ENCODE measurements at places on chromosomes 13 and 19.

GRCh38 chr19:38848299-38849146, 1.3 kb downstream of the HNRNPL start:
- no peak for DNase-seq

DNA sequence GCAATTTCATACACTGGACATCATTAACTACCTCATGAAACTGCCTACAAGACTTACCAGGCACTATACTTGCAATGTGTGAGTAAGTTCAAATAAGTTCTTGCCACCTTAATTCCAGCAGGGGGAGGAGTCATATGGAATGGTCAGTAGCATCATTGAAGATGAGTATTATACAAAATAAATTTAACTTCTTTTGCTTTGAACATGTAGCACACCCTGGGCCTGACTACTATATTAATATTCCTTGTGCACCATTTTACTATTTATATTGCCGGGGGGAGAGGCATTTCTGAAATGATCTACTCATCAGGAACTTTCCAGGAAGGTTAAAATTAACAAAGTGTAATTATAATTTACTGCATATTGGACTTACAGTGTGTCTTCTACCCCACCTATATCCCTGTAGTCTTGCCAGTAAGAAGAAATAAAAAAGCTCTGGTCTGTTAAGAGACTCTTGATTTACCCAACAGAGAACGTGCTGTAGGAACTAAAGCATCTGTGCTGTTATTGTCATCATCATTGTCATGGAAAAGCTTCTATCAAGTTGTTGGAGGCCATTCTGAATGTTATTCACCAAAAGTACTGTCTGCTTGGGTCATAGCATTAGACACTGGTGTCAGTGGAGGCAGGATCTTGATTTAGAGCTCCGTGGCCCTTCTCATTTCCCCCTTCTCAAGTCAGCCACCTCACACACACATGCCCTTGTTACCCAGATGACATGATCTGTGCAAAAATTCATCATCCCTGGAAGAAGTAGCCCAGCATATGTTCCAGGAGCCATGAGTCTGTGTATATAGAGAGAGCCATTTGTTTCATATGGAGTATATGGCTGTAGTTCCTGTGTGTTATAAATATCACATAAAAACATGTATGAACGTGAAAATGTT, 147.1 kb downstream of the MTUS2 start:
- DNase-seq = no peak

- no peak for DNase-seq
These were observed 30.5 kb downstream of the RANBP3 start for GRCh38 chr19:5947435-5947834.

DNA sequence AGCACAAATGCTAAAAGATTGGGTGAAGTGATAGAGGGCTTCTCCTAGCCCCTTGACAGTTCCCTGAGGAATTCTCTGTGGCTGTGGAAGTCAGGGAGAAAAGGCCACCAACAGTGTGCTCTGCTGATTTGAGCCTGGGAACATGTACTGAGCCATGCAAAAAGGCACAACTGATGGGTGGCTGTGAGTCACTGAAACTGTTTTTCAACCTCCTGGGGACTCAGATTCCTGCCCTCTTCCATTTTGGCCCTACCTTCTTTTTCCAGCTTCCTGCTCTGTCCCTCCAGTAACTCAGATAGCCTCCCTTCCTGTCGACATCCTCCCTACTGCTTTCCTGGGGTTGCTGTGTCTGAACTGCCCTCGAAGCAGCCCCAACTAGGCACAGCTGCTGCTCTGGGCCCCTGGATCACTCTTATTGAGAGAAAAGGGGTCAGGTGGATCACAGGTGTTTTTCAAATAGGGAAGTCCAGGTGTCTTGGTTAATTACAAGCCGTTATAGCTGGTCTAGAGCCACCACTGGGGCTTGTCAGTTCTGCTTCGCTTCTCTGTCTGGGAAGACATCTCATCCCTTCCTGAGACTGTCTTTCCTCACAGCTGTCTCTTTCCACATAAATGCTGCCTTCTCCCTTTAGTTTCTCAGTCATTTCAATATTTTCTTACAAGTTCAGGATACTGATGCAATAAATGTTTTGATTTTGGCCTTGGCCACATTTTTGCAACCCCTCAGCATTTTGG, 13.7 kb downstream of the FAM124A start:
- no peak for DNase-seq

DNA sequence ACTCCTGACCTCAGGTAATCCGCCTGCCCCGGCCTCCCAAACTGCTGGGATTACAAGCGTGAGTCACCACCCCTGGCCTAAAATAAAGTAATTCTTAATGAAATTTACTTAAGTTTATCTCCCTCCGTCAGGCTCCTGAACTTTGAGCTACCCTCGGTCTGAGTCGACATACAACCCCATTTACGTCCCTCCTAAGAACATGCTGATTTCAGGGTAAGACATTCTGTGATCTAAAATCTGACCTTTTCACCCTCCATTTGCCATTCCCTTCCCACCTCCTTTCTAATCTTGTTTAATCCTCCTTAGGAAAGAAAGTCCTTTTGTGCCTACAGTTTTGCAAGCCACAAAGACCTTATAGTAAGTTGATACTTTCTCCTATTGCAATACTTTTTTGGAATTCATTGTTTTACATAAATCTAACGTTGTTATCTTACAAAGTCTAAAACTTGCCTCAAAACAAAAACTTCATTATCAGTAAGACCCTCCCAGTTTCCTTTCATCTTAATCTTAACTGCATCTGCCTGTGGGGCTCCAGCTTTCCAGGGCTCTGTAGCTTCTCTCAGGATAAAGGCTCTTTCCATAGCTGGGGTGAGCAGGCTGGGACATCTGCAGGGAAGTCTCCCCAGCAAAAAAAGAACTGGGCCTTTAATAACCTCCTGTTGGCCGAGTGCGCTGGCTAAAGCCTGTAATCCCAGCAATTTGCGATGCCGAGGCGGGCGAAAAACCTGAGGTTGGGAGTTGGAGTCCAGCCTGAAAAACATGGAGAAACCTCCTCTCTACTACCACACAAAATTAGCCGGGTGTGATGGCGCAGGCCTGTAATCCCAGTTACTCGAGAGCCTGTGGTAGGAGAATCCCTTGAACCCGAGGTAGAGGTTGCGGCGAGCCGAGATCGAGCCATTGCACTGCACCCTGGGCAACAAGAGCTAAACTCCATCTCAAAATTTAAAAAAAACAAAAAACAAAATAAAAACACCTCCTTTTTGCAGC, 143.1 kb downstream of the ZNF737 start:
- DNase-seq = no peak

GRCh38 chr19:34976611-34977010, 12.6 kb upstream of the ZNF792 start:
- DNase-seq = no peak

- no peak for DNase-seq
These were observed 69.5 kb downstream of the TNFRSF19 start for GRCh38 chr13:23639674-23640073.

DNA sequence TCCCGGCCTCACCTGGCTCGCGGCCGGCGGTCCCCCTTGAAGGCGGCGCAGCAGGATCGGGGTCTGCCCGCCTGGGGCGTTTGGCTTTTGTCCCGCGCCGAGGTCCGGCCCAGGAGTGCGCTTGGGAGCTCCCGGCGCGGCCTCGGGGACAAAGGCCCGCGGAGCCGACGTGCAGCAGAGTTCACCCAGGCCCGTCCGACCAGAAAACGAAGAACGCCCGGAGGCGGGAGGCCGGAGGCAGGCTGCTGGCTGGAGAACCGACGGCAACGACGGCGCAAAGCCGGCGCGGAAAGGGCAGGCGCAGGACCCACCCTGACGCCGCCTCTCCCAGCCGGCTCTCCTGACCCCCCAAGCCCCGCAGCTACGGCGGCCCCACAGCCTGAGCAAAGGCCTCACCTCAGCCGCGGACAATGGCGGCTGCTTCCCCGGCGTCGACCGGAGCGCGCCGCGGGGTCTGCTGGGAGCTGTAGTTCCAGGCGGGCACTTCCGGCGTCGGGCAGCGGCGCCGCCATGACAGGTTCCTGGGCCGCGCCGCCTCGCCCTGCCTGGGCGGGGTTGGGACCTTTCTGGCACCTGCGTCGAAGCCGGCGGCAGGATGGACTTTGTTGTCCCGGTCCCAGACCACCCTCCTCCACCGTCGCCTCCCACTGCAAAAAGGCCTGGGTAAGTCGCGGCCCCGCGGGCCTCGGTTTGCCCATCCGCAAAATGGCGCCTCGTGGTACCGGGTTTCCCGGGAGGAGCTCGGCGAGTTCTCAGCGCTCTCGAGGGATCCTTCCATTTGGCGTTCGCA, at the start of gene ZNF606:
TSS of gene ZNF606 (minus strand) at position 437 of the 790 bp plus-strand sequence. CDS start 1,501 bp downstream, outside the sequence.
- peak; percentile 88 for DNase-seq

- no peak for DNase-seq
These were observed 3.9 kb upstream of the GPR183 start for GRCh38 chr13:99311137-99311536.

DNA sequence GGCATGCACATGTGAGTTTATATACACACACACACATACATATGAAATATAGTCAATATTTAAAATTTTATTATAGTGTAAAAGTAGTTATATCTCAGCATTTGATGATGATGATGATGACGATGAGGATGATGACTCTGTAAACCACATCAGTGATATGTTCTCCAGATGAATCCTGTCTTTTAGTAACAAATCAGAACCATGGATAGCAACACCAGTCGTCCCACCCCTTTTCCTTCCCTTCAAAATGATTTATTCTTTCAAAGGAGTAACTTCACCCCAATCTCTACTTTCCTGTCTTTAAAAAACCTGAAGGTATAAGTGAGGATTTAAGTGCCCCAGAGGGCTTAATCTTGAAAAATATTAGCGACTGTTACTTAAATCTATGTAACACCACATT, 74.1 kb downstream of the DCLK1 start:
- no peak for DNase-seq

- no peak for DNase-seq
These were observed 99.0 kb downstream of the GPC6 start for GRCh38 chr13:93325303-93326233.

- DNase-seq = no peak
These were observed 9.1 kb upstream of the ERVK3-1 start for GRCh38 chr19:58296104-58296503.

Measured in activated CD8-positive, alpha-beta T cell treated with anti-CD3 and anti-CD28 coated beads, Interleukin-2, amount 10 ng/mL, durations not matched to agents 7 days and 5 days (primary cell).